ENCODE measurements at places on chromosomes 7 and 10.

DNA sequence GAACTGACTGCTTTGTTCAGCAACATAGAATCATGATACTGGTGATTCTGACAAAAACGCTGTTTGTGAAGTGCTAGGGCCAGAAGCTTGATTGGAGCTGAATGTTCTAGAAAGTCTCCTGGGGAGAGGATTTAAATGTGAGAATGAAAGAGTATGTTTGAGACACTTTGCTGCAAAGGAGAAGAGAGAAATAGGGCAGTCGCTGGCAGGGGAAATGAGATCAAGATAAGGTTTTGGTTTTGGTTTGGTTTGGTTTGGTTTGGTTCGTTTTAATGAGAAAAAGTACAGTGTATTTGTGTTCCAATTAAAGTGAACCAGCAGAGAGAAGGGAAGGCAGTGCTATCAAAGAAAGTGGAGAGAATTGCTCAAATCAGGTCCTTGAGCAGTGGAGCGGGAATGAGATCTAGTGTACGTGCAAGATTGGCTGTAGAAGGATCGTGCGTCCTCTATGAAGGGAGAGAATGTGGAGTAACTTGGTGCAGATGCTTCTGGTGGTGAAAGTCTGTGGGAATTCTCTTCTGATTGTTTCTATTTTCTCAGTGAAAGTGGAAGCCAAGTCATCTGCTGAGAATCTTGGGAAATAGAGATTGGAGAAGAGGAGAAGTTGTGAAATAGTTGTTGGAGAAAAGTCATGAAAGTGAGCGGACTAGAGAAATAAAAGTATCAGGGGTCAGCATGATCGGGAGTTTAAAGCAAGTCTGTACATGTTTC lies 270.5 kb downstream of the CCDC3 start:
- peaks cover 2% of the 10 kb centered on the region for H3K36me3 ChIP-seq
- H3K27me3 ChIP-seq: no peaks in the 10 kb centered on the region
- H3K4me1 ChIP-seq: peaks cover under 1% of the 10 kb centered on the region
- no peak for DNase-seq
- no peak overlapping the region for H3K4me3 ChIP-seq
- H3K27ac ChIP-seq: no peak overlapping the region

- no peaks in the 10 kb centered on the region for H3K4me1 ChIP-seq
- DNase-seq: no peak
- H3K36me3 ChIP-seq: no peaks in the 10 kb centered on the region
- no peak overlapping the region for H3K4me3 ChIP-seq
- H3K27me3 ChIP-seq: no peaks in the 10 kb centered on the region
Observed at GRCh38 chr10:66572700-66573099, 353.1 kb upstream of the LRRTM3 start.

GRCh38 chr7:6015917-6016652 lies 7.0 kb downstream of the AIMP2 start:
- H3K4me3 ChIP-seq: no peak overlapping the region
- H3K36me3 ChIP-seq: peaks cover 36% of the 10 kb centered on the region
- H3K27me3 ChIP-seq: no peaks in the 10 kb centered on the region

DNA sequence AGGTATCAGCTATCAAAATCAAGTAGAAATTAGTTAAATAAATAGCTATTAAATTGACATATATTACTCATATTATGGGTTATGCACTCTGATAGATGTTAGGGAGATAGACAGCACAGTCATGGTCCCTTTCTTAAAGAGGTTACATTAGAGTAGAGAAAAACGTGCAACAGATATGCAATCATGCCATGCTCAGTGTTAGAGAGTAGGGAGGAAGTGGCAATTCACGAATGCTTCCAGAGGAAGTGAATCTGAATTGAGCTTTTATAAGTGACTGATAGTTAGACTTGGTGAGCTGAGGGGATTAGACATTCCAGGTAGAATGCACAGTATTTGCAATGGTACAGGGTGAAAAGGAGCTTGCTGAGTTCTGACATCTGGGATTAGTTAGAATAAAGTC lies 349.8 kb downstream of the NXPH1 start:
- no peak for DNase-seq
- no peaks in the 10 kb centered on the region for H3K36me3 ChIP-seq
- H3K27ac ChIP-seq: no peak overlapping the region
- no peak overlapping the region for H3K4me3 ChIP-seq

DNA sequence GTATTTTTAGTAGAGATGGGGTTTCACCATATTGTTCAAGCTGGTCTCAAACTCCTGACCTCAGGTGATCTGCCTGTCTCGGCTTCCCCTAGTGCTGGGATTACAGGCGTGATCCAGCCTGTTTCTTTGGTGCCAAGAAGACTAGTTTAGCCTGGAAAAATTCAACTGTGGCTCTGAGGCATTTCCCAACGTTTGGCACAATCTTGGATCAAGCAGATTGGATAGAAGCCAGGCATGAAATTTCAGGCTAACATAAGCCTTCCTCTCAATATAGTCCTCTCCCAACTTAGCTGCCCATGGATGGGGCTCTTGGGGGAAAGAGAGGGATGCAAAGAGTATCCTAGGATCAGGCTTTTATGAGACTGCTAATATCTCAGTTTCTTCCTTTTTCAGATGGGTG lies 53.8 kb downstream of the APBB1IP start:
- H3K36me3 ChIP-seq: peaks cover 34% of the 10 kb centered on the region
- H3K27me3 ChIP-seq: no peaks in the 10 kb centered on the region
- no peak overlapping the region for H3K4me3 ChIP-seq
- DNase-seq: no peak
- no peak overlapping the region for H3K27ac ChIP-seq

DNA sequence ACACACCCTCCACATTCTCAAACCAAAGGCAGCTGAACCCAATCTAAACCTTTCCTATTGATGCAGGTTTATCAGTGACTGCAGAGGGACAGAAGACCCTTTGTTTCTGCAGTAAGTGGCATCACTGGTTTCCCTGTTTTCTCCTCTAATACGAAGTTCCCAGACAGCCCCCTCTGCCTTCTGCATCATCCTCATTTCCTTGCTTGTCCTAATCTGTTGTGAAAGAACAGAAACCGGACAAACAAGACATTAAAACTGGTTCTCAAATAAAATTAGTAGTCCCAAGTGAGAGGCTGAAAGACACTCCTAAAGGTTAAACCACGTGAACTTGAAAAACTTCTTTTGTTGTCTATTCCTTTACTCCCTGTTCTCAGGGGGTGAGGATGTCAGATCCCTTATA lies 10.1 kb upstream of the ADRB1 start:
- no peaks in the 10 kb centered on the region for H3K27me3 ChIP-seq
- DNase-seq: no peak
- H3K4me3 ChIP-seq: no peak overlapping the region
- H3K36me3 ChIP-seq: no peaks in the 10 kb centered on the region
- peaks cover 2% of the 10 kb centered on the region for H3K4me1 ChIP-seq

GRCh38 chr7:41910940-41911600 lies 208.2 kb upstream of the INHBA start:
- H3K36me3 ChIP-seq: no peaks in the 10 kb centered on the region
- H3K27me3 ChIP-seq: no peaks in the 10 kb centered on the region
- H3K4me1 ChIP-seq: peaks cover 15% of the 10 kb centered on the region

DNA sequence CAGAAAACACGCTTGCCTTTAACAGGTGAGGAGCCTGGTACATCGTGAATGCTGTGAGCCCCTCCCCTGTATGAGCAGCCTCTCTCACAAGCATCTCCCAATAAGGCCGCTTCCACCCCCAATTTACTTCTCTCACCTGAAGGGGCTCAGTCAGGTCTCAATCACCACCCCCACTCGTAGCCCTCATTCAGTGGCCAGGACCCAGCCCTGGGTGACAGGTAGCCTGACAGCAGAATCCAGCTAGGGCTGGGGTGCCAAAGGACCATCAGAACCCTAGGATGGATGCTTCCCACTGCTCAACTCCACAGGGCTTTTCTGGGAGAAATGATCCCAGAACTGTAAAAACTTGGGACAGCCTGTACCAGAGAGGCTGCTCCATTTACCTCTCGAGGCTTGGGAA lies 6.4 kb upstream of the NDST2 start:
- H3K27ac ChIP-seq: peak overlapping the region; percentile 70
- no peaks in the 10 kb centered on the region for H3K27me3 ChIP-seq
- DNase-seq: no peak
- no peaks in the 10 kb centered on the region for H3K4me1 ChIP-seq

DNA sequence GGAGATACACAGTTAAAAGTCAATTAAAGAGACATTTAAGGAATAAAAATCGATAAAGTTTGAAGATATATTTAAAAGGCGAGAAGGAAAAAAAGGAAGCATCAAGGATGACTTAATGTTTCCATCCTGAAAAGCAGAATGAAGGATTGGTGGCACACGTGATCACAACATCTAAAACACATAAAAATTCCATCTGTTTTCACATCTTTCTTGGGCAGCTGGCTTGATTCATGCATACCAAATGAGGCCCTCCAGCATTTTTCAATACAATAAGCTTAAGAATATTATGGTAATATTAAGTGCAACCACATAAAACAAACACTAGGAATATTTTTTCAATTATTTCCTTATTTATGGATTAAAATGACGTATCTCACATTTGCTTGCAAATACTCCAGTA lies 112.6 kb downstream of the TPK1 start:
- peaks cover 15% of the 10 kb centered on the region for H3K36me3 ChIP-seq
- no peaks in the 10 kb centered on the region for H3K4me1 ChIP-seq
- no peak overlapping the region for H3K27ac ChIP-seq
- no peak for DNase-seq
- no peak overlapping the region for H3K4me3 ChIP-seq

GRCh38 chr10:132590752-132591121 lies 53.1 kb downstream of the INPP5A start:
- DNase-seq: no peak
- no peak overlapping the region for H3K4me3 ChIP-seq
- peak overlapping the region; percentile 54 for H3K27ac ChIP-seq
- peaks cover 82% of the 10 kb centered on the region for H3K4me1 ChIP-seq
- H3K36me3 ChIP-seq: peaks cover 3% of the 10 kb centered on the region

DNA sequence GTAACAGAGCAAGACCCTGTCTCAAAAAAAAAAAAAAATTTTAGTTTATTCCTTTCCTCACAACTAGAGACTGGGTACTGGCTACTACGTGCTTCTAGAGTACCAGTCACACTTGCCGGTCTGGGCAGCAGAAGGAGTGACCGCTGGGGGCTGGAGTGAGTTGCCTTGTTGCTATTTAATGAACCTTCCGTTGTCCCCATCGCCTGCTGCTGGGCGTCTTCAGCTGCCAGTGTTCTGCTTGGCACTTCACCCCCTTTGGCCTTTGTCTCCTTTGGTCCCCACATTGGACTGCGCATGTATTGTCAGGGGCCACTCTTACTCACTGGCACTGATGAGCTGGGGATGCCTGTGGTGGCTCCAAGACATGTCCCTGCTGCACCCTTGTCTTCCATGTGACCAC lies 110.6 kb downstream of the CLEC2L start:
- no peak for DNase-seq
- H3K27me3 ChIP-seq: no peaks in the 10 kb centered on the region
- no peak overlapping the region for H3K4me3 ChIP-seq
- peaks cover 9% of the 10 kb centered on the region for H3K4me1 ChIP-seq
- H3K36me3 ChIP-seq: peaks cover 63% of the 10 kb centered on the region

DNA sequence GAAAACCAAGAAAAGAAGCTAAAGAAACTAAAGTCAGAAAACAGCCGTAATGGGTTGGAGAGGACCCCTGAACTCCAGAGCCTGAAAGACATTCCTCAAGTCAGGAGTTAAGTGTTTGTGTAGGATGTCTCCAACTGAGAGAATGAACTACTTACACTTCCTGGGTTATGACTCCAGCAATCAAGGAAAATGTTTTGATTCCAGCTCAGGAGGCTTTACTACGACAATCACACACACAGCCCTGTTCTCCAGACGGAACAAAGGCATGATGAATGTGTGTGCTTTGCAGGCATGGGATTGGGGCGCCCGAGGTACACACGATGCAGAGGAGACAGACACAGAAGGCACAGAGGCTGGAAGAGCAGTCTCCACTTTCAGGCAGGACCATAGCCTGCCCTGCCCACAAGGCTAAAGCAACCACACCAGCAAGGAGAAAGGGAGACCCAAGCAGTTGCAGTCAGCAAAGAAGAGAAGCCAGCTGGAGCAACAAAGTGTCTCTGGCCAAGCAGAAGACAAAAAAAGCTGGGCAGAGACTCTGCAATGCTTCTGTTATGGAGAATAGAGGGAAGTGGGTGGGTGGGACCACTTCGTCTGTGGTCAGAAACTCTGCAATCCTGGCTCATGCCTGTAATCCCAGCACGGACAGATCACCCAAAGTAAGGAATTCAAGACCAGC lies 89.1 kb downstream of the GRB10 start:
- H3K36me3 ChIP-seq: no peaks in the 10 kb centered on the region
- H3K4me1 ChIP-seq: peaks cover 5% of the 10 kb centered on the region
- H3K27me3 ChIP-seq: peaks cover 5% of the 10 kb centered on the region
- H3K4me3 ChIP-seq: no peak overlapping the region
- no peak for DNase-seq

All from stimulated activated naive B cell treated with anti-CD40 and anti-IgM and Interleukin-4, amounts not matched to agents 10 μg/mL and 1 μg/mL and 100 μg/mL, for 72 hours (primary cell).